ENCODE measurements at places on chromosomes 6 and 20. TPM values are rescaled to one million over a fixed set of nuclear protein-coding genes. Genes with fewer than 3 reads are reported as not detected.

DNA sequence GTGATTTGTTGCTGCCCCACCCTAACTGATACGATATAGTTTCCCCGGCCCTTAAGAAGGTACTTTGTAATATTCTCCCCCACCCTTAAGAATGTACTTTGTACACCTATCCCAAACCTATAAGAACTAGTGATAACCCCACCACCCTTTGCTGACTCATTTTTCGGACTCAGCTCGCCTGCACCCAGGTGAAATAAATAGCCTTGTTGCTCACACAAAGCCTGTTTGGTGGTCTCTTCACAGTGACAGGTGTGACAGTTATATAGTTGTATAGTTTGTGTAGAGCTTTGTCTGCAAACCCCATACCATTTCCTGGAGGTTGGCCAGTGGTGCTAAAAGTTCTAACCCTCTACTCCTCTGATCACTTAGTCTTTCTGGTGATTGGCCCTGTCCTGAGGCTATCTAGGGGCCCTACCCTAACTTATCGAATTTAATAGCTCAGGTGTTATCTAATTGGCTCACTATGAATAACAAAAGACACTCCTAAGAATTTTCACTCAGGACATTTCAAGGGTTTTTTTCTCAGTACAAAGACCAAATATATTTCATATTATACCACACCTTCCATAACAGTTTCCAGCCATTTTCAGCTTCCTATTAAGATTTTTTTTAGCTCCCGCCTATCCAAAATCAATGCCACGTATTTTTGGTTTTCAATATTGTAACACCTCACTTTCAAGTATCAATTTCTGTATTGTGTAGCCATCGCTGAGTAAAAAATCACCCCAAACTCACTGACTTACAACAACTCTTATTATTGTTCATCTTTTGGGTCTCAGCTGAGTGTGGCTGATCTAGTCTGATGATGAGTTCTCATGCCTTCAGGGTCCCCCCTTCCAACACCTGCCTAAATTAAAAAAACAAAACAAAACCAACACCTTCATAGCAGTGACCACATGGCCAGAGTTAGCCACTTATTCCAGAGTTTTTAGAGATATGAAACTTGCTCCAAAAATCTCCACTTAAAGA lies 9.8 kb upstream of the BTN1A1 start:
- DNase-seq = no peak

DNA sequence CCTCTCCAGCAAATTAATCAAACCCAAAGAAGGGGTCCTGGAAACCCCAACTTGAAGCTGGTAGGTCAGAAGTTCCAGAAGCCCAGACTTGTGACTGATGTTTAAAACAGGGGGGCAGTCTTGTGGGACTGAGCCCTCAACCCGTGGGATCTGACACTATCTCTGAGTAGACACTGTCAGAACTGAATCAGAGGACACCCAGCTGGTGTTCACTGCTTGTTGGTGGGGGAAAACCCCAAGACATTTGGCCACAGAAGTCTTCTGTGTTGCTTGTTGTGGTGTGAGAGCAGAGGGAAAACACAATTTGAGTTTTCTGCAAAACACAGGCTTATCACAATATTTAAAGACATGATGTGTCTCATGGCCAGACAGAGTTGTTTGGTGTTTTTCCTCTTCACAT lies 29.9 kb downstream of the KIF13A start:
- DNase-seq = no peak

The CST4 gene
- total RNA-seq = not detected

DNA sequence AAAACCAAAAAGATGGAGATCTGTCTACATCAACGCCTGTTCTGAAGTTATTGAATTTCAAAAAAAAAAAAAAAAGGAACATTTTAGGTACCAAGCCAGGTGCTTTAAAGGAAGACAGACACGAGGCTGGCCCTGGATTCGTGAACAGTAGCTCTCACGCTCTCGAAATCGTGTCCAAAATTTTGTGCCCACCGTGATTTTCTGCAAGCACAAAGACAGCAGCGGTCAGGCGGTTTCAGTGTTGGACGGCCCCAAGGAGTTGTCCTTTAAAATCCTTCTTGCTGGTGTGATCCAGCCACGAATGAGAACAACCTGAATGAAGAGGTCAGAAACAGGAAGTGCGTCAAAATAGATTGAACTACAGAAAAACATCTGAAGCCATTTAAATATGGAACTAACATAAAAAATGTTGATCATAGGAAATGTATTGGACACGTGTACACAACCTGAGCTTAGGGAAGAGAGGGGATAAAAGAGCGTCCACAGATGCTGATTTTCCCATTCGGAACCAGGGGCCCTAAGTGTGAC lies 78.2 kb downstream of the THBS2 start:
- no peak for DNase-seq

The PHF1 gene
- 557 TPM for total RNA-seq

DNA sequence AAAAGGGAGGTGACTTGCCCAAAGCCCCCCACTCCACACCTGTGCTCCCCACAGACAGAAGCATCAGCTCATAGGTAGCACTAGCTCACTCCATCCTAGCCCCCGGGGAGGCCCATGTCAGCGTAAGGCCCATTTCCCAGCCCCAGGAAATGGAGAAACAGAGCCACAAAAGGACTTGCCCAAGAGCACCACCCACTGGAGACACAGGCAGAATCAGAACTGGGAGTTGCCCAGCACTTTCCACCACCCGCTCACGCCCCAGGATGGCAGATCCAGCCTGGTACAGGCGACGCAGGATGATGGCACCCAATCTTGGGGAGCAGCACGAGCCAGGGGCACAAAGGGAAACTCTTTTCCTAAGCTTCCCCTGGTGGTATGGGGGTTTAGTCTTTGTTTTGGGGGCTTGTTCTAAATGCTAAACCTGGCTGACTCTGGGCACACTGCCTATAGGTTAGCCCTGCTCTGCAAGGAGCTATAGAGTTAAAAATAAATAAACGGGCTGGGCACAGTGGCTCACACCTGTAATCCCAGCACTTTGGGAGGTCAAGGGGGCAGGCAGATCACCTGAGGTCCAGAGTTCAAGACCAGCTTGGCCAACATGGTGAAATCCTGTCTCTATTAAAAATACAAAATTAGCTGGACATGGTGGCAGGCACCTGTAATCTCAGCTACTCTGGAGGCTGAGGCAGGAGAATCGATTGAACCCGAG lies 11.8 kb downstream of the C20orf203 start:
- DNase-seq = no peak

DNA sequence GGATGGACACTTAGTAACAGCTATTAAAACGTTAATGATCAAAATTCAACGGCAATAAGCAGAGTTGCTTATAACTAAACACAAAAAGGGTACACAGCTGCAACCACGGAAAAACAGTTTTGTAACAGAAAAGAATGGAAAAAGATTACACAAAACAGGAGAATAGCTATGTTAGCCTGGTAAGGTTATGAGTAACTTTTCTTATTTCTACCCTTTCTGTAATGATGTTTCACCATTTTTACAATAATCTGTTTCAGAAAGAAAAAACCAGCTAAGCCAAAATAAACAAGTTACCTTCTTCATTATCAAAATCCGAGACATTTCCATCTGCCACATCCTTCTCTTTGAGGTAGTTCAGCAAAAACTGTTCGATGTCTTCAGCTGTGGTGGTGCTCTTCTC lies 27.4 kb downstream of the TTI1 start:
- DNase-seq = no peak

The MCM9 gene
- total RNA-seq = 25.5 TPM

The DZANK1 gene
- total RNA-seq = 1.9 TPM

The PSORS1C1 gene
- not detected for total RNA-seq

The VWA7 gene
- total RNA-seq = 1.7 TPM

GRCh38 chr6:22239261-22239921 lies 57.4 kb downstream of the PRL start:
- DNase-seq = no peak

- no peak for DNase-seq
These were observed 256.5 kb downstream of the TAF4 start for GRCh38 chr20:61809006-61809770.

DNA sequence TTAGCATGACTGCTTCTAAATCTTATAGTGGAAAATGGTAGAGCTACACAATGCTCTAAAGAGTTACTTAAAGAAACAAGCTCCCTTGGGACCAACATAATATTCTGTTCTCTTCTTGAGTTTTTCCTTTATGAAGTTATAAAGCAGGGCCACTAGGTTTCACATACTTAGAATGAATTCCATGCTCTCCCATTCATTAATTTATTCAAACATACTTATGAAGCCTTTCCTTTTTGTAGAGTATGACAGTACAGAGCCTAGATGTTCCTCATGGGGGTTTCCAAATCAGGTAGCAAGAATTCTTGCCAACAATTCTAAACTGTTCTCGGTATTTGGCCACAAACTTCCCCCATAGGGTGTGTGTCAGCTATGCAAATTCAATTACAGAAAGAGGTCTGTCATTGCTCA lies 20.6 kb upstream of the FABP7 start:
- no peak for DNase-seq

- no peak for DNase-seq
These were observed 96.2 kb upstream of the RSPO3 start for GRCh38 chr6:127022302-127022701.

DNA sequence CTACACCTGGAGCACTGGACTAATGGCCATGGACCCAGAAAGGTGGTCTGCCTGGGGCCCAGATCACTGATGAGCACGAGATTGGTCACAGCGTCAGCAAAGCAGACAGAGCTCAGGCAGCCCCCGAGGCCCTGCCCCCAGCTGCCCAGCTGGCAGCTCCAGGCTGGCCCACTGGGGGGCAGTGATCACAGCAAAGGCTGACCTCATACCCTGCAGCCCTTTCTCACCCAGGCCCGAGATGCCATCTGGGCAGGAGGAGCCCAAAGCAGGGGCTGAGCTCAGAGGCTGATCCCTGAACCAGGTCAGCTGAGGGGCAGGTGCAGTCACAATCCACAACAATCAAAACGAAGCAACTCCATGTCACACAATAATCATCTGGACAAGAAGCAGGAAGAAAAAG lies 4.1 kb downstream of the MAP1LC3A start:
- DNase-seq = no peak

DNA sequence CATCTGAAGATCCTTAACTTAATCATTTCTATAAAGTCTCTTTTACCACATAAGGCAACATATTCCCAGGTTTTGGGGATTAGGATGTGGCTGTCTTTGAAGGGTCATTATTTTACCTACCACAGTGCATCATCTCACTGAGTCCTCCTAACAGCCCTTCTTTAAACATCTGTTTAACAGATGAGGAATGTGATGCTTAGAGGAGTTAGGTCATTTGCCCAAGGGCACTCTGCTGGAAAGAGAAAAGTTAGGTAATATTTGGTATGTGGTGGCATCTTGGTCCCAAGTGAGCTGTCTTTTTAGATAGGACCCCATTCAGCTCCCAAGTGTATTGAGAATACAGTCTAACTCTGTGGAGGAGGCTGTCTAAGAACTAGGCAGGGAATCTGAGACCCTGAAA lies 11.0 kb downstream of the MMP24 start:
- no peak for DNase-seq

DNA sequence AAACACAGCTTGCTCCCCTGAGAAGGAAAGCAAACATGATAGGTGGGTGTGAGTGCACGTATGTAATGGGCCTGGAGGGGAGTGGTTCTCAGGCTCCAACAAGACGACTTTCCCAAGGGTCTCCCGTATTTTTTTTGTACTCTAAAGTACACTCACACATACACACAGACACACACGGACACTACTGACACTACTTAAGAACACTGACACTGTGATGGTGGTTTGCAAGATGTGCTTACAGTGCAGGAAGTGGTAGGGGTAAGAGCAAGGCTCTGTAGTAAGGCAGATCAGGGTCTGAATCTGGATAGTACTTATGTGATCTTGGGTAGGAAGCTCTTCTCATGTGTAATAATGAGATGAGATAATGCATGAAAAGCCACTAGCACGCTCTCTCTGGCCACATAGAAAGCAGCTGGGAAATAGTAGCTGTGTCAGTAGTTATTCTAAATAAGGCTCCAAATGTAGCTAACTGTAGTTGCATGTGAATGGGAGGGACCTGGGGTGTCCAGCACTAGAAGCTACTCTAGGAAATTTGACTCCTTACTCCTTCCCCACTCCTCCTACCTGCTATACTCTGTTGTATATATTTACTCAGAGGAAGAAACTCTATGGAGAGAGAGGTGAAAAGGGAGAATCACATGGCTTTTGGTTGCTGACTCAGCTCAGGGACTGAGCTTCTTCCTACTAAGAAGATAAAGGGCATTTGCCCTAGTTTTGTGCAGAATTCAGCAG lies 8.4 kb upstream of the ZBTB24 start:
- no peak for DNase-seq

GRCh38 chr6:27209659-27210269 lies 37.7 kb upstream of the PRSS16 start:
- DNase-seq = no peak

GRCh38 chr20:15843777-15844176 lies 729.5 kb downstream of the KIF16B start:
- no peak for DNase-seq

- DNase-seq = no peak
These were observed 161.3 kb upstream of the PHACTR1 start for GRCh38 chr6:12555267-12555666.

- peak; percentile 57 for DNase-seq
These were observed 44.6 kb downstream of the HIVEP2 start for GRCh38 chr6:142900227-142900971.

DNA sequence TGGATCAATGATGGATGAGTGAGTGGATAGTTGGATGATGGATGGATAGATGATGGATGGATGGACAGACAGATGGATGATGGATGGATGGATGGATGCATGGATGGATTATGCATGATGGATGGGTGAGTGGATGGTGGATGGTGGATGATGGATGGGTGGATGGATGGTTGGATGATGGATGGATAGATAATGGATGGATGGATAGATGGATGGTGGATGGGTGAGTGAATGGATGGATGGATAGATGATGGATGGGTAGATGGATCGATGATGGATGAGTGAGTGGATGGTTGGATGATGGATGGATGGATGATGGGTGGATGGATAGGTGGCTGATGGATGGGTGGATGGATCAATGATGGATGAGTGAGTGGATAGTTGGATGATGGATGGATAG lies 176.0 kb downstream of the TAF4 start:
- DNase-seq = no peak

DNA sequence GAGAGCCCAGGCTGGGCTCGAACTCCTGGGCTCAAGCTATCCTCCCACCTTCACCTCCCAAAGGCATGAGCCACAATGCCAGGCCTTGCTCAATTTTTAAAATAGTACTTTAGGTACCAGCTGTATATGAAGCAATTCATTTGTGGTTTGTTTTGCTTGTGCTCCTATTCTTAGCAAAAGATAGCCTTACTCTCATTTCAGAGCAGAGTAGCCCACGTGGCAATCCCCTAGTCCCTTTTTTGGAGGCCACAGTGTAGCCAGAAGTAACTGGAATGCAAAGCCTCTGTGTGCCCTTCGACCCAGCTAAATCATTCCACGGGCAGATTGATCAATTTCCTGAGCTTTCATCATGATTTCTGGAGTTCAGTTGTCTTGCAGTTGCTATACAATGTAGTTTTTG lies 372.2 kb downstream of the NRN1 start:
- no peak for DNase-seq

The PLAGL2 gene
- 15.6 TPM for total RNA-seq

GRCh38 chr6:149963212-149963461 lies 606 bp upstream of the ULBP1 start:
- DNase-seq = no peak

The TCFL5 gene
- total RNA-seq = 6.3 TPM

- DNase-seq = no peak
These were observed 11.6 kb upstream of the HSP90AB1 start for GRCh38 chr6:44235269-44235668.

Data from CD4-positive, alpha-beta T cell (primary cell).